Activated T-cell treated with anti-CD3 and anti-CD28 coated beads for 1 hour (primary cell): ENCODE measurements at places on chromosomes 6 and 20.

- no peak for DNase-seq
Observed at GRCh38 chr20:45822857-45823256, 4.3 kb downstream of the TNNC2 start.

GRCh38 chr6:142485256-142485655, 183.4 kb downstream of the ADGRG6 start:
- DNase-seq, result no peak

- DNase-seq, result no peak
Observed at GRCh38 chr20:2707353-2708072, 14.9 kb downstream of the EBF4 start.

DNA sequence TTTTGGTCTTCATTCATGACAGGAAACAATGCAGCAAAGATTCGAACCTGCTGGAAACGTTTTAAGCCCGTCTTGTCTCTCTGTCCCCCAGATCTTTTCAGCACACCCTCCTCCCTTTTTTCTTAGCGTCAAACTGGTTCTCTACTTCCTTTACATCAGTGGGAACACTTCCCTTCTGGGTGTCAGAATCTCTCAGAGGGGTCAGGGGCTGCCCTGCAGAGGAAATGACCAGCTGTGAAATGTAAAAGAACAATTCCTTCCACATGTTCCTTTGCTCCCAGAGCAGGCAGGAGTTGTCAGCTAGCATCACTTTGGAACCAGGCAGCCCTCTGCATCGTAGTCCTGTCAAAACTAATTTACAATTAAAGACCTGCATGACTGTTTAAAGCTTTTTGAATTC, 619.0 kb downstream of the TFAP2A start:
- no peak for DNase-seq

DNA sequence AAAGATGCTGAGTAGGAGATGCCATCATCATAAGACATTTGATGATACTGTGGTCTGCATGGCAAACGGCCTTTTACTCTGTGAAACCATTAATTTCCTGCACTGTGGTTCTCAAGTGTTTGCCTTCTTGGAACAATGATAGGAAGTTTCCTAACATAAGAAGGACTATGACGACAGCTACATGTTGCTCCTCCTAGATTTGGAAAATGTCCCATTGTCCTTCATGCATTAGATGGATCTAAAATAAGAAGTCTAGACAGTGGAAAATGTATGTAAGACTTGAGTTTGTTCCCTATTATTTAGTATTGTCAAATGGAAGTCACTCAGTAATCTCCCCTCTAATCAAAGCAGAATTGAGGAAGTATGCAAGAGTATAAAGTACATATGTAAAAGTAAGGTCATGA, 98.5 kb upstream of the TMEM170B start:
- no peak for DNase-seq

DNA sequence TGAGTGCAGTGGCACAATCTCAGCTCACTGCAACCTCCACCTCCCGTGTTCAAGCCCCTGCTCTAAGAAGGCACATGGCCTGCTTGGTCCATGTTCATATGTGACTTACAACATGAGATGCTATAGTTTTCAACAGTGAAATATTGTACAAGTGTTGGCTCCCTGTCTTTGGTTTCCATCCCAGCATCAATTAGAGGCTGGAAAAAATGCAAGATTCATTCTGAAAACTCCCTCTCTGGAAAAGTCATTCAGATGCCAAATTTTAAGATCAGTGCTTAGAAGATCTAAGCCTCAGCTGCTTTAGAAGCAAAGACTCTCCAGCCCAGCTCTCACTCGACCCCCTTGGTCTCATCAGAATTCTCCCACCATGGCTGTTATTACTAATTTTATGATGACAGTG, 398.9 kb downstream of the KIF16B start:
- DNase-seq, result no peak

GRCh38 chr6:167046861-167047495, 47.8 kb downstream of the CEP43 start:
- DNase-seq, result no peak

- DNase-seq, result no peak
Observed at GRCh38 chr20:63573647-63574131, 350 bp downstream of the HELZ2 start.
